ENCODE measurements at places on chromosomes 6 and 20. TPM values are rescaled to one million over a fixed set of nuclear protein-coding genes. Genes with fewer than 3 reads are reported as not detected.

The FGD2 gene
- total RNA-seq: not detected

The PSORS1C1 gene
- 1.8 TPM for total RNA-seq

The ROS1 gene
- not detected for total RNA-seq

The IYD gene
- not detected for total RNA-seq

The TMEM14C gene
- 206 TPM for total RNA-seq

The BFSP1 gene
- total RNA-seq: 6.4 TPM

The KIAA0408 gene
- total RNA-seq: 0.87 TPM

The PI3 gene
- total RNA-seq: not detected

The JPH2 gene
- total RNA-seq: 0.58 TPM

The PBOV1 gene
- not detected for total RNA-seq

The SLC35F1 gene
- total RNA-seq: not detected

The PDE10A gene
- total RNA-seq: 10.0 TPM

The BIRC7 gene
- total RNA-seq: 0.12 TPM

The COL20A1 gene
- total RNA-seq: not detected

The POU5F1 gene
- total RNA-seq: not detected

The ADTRP gene
- total RNA-seq: 2.9 TPM

The WFDC12 gene
- total RNA-seq: not detected

The SOBP gene
- total RNA-seq: 2.3 TPM

The MOG gene
- not detected for total RNA-seq

The PHACTR1 gene
- total RNA-seq: 17.0 TPM

The CD24 gene
- 6.4 TPM for total RNA-seq

The ANKRD66 gene
- not detected for total RNA-seq

The SEL1L2 gene
- total RNA-seq: not detected

The BTNL2 gene
- total RNA-seq: not detected

The OOEP gene
- total RNA-seq: not detected

The MMP24 gene
- 6.5 TPM for total RNA-seq

The PAK5 gene
- not detected for total RNA-seq

The BPIFB4 gene
- not detected for total RNA-seq

The CSNK2A1 gene
- total RNA-seq: 115 TPM

The GPLD1 gene
- not detected for total RNA-seq

The THBS2 gene
- total RNA-seq: 2.6 TPM

The PRR18 gene
- not detected for total RNA-seq

The GSTA1 gene
- total RNA-seq: not detected

The NFATC2 gene
- total RNA-seq: 10.1 TPM

The LBP gene
- not detected for total RNA-seq

The SCRT2 gene
- not detected for total RNA-seq

The BMP7 gene
- 3.6 TPM for total RNA-seq
